GM23338 (cell line): ENCODE measurements at places on chromosomes 12 and 14.
A peak's percentile ranks its signal among the peaks of the same experiment; 100 is the strongest.

DNA sequence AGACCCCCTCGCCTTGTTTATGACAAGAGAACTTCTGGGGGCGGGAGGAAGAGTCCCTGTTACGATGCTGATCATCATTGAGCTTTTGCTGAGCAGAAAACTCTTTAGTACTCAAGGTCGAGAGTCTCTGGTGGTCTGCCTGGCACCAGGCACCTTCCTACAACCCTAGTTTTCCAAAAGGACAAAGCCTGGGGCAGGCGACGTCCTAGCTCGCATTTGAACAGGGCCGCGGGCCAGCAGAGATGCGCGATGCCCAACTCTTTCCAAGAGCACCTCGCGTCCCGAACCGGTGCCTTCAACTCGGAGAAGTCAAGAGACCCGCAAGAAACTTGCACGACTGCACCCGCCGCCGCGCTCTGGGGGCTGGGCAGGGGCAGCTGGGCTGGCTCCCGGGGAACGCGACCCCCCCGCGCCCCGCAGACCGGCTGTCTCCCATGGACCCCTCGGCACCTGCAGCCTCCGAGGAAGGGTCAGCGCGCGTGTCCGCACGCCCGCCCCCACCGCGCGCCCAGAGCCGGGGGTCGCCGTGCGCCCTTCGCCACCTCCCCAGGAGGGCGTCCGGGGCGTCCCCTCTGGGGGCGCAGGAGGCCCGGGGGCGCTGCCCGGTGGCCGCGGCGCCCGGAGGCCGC, 377 bp upstream of the BCL7A start:
- DNase-seq = peak; percentile 63

DNA sequence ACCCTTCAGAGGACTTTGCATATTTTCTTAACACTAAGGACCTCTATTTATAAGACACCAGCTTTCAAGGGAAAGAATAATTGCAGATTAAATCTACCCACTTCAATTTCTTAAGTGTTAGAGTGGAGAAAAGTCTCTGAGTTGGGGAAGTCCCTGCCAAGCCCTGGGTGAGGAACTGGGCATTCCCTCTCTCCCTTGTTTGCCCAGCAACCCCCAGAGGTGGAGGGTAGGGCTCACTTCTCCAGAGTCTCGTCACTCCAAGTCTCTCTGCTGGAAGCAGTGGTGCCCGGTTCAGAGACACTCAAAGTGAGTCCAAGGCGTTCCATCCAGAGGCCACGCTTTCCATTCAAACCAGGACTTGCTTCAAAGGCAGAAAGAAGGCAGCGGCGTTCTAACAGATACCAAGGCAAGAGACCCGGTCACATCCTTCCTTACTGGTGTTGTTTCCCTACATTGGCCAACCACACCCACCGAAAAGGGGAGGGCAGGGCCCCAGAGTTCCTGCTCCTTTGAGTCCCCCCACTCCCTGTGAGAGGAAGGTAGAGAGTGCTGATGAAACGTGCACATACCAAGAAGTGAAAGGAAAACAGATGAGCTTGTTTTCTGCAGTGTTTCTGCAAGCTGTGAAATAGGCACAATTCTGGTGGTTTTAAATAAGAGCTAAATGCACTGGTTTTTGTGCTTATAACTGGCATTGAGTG, 6.1 kb upstream of the BDKRB2 start:
- no peak for DNase-seq

DNA sequence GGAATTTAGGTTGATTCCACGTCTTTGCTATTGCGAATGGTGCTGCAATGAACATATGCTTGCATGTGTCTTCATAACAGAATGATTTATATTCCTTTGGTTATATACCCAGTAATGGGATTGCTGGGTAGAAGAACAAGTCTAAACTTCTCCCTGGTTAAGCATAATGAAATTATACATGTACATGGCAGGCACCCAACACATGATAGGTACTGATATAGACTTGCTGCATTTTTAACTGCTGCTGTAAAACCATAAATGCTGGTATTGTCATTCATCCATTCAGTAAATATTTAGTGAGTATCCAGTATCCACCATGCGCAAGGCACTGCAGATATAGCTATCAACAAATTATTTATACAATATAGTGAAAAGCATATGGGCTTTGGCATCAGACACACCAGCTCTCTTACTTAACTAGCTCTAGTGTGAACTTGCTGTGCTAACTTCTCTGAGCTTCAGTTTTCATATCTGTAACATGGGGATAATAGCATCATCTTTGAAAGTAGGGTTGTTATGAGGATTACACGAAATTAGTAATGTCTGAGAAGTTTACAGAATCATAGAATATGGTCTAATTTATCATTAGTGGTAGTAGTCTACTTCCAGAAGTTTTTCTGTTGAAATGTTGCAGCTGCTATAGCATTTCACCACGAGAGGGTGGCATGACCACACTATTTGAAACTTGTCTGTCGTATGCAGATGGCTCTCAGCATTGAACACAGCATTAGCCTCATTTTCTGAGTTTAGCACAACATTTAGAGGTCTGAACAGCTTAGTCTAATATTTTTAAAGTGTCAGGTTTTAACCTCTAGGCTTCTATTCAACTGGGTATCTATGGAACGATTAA, 32.0 kb upstream of the SEL1L start:
- DNase-seq = peak; percentile 57

DNA sequence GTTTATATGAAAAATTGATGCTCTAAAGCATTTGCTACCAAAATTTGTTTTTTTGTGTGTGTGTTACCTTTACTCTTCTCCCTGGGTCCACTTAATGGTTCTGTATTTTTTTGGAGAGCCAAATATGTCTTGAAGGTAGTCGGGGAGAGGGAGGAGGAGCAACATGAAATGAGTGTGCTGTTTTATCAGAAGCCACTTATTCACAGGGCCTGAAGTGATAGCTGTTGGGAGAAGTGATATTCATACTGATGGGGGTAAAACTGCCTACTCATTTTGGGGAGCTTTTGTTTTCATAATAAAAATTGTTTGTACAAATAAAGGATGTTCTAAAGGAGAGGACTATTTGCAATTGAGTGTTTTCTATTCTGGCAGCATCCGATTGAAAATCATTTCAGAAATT, 29.2 kb downstream of the CRADD start:
- DNase-seq = no peak

GRCh38 chr12:32897687-32898573, 1.4 kb upstream of the PKP2 start:
- no peak for DNase-seq

- no peak for DNase-seq
Measured at GRCh38 chr14:23930742-23931141, 22.8 kb upstream of the DHRS4 start.

DNA sequence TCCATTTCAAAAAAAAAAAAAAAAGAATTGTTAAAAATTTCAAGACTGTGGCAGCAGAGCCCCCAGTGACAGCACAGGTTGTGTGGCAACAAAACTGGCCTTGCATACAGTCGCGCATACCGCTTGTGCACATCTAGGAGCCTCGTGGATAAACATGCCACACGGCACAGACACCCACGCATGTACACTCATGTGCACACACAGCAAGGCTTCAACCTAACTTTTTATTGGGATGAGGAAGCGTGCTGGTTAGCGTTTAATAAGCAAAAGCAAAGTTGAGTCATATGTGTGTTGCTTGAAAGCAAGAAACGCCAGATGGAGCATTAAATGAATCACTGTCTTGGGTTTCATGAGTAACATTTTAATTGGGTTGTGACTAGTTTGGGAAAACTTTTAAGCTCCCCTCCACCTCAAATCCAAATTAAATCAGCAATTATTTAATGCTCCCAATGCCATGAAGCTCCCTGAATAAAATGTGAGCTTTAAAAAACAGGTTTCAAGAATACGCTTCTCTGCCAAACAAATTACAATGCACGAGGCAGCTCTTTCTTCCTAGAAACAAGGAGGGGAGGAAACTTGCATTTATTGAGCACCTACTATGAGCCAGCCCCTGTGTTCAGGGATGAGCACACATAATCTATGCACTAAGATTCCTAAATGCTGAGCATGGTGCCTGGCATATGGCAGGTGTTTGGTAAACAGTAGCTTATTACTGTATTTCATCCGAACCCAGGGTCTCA, 35.7 kb upstream of the EML1 start:
- DNase-seq = no peak

DNA sequence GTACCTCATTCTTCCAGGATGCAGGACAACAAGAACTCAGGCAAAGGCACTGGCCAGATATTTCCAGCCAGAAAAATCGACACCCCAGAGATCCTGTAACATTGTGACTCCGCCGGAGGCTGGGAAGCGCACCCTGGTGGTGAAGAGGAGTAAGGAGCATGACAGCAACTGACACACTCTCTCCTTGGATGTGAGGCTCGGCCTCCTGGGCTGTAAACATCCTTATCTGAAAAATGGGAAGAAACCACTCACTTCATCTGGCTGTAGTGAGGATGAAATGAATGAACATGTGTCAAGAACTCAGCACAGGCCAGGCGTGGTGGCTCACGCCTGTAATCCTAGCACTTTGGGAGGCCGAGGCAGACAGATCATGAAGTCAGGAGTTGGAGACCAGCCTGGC, 27.5 kb downstream of the TCHP start:
- DNase-seq = peak; percentile 74

DNA sequence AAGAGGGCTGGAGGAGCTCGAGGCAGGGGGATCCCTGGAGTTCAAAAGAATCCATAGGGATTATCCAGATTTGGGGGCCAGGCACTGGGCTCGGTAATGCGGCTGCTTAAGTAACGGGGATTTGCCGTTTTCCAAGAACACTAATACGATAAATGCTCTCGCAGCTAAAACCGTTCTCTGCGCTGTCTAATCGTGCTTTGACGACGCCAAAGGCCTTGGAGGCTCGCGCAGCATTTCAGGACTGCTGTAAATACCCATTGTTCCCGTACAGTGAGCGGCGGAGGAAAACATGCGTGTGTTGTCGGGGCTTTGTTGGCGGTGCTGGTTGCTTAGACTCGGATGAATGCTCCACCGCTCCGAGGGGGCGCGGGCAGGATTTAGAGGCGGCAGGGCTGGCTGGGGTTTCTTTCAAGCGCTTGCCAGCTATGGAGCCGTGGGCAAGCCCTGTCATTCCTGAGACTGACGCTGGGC, 26.2 kb downstream of the DIO3 start:
- no peak for DNase-seq

GRCh38 chr14:20626274-20626673, 15.2 kb downstream of the OR6S1 start:
- no peak for DNase-seq

DNA sequence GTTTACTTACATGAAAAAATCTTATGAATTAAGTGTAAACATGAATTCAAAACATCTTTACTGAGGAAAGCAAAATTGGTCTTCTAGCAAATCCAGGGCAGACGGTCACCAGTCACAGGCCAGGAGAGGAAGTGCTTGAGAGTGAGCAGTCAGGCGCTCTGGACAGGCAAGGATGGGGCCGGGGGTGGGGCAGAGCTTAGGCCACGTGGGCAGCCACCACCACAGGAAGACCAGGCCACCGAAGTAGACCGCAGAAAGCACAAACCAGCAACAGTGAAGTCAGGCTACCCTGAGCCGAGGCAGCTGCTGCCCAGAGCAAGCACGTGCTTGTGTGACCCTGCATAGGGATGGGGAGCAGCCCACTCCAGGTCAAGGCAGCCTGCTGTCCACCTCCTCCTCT, 33.5 kb downstream of the SLC6A12 start:
- DNase-seq = no peak

DNA sequence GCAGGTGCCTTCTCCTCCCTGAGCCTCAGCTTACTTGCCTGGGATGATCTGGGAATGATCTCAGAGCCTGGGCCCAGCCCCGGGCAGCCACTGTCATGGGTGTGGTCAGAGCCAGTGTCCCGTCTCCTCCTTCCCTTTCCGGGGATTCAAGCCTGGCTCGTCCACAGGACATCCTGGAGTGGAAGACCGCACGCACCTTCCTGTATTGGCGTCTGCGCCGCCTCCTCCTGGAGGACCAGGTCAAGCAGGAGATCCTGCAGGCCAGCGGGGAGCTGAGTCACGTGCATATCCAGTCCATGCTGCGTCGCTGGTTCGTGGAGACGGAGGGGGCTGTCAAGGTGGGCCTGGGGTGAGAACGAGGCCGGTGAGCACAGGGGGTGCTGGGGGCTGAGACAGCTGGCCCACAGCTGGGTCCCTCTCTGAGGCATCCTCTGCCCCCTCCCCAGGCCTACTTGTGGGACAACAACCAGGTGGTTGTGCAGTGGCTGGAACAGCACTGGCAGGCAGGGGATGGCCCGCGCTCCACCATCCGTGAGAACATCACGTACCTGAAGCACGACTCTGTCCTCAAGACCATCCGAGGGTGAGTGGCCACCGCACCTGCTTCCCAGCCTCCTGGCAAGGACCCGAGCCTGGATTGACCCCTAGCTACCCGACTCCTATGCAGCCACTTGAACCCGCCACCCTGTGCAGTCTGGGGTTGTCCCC, 44.0 kb downstream of the FOXN4 start:
- DNase-seq = no peak

- no peak for DNase-seq
Measured at GRCh38 chr12:111410431-111411184, 4.9 kb downstream of the SH2B3 start.

DNA sequence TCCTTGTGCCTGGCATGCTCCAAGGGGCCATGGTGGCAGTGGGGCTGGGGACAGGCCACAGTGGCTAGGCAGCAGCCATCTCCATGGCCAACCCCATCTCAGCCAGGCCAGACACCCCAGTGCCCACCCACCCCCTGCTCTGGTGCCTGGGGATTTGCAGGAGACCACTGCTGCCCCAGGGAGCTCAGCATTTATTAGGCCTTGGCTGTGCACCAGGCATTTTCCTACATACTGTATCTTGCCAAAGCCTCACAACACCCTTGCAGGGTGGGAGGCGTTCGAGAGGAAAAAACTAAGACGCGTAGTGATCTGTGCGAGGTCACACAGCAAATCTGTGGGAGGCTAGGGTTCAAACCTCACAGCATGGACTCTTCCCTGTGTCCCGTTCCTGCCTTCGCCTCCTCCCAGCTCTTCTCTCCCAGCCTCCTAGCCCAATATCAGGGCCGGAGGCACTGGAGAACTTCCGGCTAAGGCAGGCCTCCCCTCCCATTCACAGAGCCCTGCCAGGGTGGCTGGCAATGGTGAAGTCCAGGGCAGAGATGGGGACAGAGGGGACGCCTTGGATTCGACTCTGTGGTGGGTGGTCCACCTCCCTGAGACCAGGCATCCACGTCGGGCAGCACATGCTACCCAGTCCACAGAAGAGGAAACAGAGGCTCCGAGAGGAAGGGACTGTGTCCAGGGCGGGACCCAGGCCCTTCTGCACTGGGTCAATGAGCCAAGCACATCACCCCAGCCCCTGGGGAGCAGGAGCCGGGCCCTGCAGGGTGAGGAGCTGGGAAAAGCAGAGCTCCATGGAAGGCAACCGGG, 57.4 kb downstream of the FAM222A start:
- DNase-seq = no peak

DNA sequence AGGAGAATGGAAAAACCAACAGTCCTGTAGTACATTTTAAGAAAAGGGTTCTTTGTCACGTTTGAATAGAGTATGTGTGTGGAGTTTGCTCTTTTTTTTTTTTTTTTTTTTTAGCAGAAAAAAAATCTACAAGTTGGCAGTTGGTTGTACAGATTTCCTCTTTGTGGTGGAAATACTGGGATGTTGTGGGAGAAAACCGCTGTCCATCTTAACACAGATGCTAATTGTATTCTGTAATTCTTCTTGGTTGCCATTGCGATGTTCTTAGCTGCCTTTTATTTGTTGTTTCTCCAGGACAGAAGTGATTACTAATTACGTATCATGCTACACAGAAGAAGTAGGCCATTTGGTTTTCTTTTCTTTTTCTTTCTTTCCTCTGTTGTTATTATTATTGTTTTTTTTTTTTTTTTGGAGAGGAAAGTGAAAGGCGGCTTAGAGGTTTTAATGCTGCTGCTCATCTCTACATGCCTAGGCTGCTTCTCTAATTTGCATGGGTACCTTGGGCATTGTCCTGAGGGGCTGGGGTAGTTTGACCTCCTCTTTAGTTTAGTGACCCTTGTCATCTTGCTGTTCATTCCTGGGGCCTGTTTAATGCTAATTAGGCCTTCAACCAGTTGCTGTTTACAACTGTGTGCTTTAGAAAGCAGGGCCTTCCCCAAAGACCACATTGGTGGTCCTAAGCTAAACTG, 94.7 kb downstream of the TMTC2 start:
- peak; percentile 43 for DNase-seq
